CD4-positive, alpha-beta T cell treated with Interleukin-21 for 1 hour (primary cell): ENCODE measurements at places on chromosomes 5 and 9.

DNA sequence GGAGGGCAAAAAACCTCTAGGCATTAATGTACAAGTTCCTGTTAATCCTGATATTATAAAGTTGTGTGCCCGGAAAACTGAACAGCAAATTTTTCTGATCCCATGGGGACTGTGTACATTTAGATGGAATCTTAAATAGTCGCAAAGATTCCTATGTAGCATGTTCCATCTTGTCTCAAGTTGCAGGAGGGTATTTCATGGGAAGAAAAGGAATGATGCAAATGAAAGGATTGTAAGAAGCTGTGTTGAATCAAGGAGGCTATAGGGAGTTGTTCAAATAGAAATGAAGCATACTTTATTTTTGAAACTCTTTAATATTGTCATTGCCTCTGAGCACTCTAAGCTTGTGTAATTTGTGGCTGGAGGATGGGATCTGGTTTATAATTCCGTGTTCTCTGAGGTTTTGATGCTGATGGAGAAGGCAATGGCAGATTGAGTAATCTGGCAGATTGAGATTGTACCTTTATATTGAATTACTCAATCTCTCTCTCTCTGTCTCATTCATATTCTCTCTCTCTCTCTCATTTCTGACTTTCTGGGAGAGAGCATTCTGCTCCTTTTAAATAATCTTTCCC is 288.5 kb downstream of the OSTF1 start:
- DNase-seq, result no peak

- no peak for DNase-seq
Observed at GRCh38 chr9:34085581-34086500, 37.2 kb upstream of the UBAP2 start.

DNA sequence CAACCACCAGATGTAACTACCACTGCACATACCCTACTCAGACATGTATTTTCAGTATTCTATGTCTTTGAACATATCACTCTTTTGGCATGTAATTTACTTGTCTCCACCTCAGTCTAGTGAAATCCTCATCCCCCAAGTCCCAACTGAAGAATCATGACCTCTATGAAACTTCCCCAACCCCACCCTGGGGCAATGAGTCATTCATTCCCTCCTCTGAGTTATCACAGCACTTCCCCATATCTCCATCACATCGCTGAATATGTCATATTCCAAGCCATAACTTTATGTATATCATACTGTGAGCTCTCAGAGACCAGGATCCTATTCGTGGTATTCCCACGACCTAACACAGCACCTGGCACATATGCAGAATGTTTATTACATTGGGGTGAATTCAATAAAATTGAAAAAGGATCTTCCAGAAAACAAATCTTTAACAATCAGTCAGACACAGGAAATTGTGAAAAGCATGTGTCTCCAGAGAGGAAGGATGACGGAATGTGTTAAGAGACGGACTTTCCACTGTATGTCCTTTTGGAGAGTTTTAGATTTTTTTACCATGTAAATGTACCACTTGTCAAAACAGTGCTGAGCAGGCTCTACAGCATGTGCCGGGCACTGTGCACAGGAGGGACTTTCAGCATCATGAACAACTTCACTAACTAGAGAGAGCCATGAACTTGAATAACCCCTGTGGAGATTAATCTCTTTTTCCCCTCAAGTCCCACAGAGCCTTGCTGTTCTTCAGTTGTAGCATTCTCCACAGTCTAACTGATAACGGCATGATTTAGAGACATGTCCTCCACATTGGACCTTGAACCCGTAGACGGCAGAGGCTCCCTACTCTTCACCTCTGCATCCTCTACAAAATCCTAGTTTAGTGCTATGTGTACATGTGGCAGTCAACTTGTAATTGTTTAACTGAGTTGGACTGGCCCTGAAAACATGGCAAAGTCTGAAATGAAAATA is 213.5 kb downstream of the GLIS3 start:
- no peak for DNase-seq

DNA sequence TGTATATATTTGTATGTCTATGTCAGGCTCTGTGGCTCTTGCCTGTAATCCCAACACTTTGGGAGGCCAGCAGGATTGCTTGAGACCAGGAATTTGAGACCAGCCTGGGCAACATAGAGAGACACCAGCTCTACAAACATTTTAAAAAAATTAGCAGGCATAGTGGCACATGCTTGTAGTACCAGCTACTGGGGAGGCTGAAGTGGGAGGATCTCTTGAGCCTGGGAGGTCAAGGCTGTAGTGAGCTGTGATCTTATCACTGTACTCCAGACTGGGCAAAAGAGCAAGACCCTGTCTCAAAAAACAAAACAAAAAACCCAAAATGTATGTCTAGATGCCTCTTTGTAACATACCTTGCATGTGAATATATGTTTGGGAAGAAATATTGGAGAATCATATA is 15.8 kb downstream of the ARRDC3 start:
- no peak for DNase-seq

DNA sequence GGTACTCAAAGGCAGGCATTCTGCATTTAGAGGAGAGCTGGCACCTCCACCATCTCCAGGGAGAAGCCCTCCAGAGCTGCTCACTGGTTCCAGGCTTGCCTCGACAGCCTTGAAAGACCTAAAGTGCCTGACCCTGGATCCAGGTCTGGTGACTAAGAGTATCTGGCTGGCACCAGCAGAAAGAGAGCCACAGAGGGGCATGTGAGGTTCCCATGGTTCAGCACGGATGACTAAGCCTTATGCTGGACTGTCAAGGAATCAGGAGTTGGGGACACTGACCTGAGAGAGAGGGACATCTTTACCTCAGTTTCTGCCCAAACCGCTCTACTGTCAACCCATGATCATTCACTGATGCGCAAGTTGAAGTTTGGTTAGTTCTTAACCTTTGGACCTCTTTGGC is 3.0 kb downstream of the ACTL7A start:
- no peak for DNase-seq

DNA sequence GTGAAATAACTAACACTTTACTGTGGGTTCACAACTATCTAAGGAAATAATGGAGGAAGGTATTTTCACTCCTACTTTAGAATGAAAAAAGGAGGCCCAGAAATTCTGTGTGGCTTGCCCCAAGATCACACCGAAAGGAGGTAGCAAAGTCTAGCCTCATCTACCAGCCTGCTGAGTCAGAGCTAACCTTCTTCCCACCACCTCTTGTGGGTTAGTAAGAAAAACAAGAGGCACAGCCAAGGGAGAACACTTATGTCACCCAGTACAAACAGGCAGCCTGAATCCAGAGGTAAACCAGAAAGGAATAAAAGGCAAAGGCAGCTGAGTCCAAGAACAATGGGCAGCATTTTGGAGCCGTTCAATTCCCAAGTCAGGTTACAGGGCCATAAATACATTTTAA is 91.9 kb upstream of the RASEF start:
- DNase-seq, result no peak

- no peak for DNase-seq
Observed at GRCh38 chr9:127404631-127405030, 7.7 kb downstream of the SLC2A8 start.

- DNase-seq, result no peak
Observed at GRCh38 chr9:98854266-98854665, 46.8 kb downstream of the GALNT12 start.

- no peak for DNase-seq
Observed at GRCh38 chr9:33254211-33254610, 10.3 kb downstream of the BAG1 start.

DNA sequence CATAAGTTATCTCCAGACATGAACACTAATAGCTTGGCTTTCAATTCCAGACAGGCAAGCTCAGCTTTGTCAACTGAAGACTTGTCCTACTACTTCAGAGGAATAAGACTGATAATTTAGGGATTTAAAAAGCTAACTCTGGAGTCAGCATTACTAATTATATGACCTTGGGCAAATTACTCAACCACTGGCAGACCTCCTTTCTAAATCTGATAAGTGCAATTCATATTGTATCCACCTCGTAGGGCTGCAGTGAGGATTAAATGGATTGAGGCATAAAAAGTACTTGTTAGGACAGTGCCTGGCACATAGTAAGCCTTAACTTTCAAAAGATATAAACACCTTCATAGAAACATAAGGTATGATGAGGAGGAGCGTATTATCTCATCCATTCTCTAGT is 104.4 kb downstream of the KLHL3 start:
- no peak for DNase-seq

- DNase-seq, result no peak
Observed at GRCh38 chr5:103092676-103093075, 27.3 kb downstream of the GIN1 start.

DNA sequence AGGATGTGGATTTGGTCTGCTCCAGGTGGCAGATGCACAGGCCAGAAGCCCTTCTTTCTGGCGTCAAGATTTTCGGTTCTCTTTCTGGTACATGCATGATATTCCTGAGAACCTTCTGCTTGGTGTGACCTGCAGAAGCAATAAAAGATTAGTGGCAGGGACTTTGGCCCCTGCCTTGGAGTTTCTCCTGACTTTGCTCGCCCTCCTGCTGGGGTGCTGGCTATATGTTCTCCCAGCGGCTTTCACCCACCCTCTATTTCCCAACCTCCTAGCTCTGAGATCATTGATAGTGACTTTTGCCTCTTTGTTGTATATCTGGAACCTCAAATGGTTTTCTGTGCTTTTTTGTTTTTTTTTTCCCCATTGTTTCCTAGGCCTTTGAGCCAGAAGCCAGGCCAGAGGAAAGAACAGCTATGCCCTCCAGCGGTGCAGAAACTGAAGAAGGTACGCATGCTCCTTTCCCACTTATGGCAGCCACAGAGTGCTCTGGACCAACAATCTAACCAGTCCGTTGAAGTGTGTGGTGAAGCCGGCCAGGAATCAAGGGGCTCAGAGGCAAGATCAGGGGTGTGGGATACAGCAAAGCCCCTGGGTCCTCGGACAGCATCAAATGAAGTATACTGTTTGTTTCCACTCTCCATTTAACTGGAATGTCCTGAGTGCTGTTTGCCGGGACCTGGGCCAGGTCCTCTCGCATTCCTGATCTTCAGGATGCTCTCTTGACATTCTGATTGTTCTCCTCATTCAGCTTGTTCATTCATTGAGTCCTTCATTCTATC is 154.5 kb downstream of the ARHGEF28 start:
- no peak for DNase-seq

- no peak for DNase-seq
Observed at GRCh38 chr9:97903177-97903576, 19.1 kb downstream of the TRMO start.

GRCh38 chr9:121528642-121529041 is 29.0 kb upstream of the GGTA1 start:
- DNase-seq, result no peak

- no peak for DNase-seq
Observed at GRCh38 chr5:107806705-107807104, 136.0 kb upstream of the EFNA5 start.

- DNase-seq, result no peak
Observed at GRCh38 chr5:103427326-103427725, 135.3 kb downstream of the NUDT12 start.

- peak; percentile 71 for DNase-seq
Observed at GRCh38 chr5:154811653-154812465, 38.5 kb downstream of the FAXDC2 start.

DNA sequence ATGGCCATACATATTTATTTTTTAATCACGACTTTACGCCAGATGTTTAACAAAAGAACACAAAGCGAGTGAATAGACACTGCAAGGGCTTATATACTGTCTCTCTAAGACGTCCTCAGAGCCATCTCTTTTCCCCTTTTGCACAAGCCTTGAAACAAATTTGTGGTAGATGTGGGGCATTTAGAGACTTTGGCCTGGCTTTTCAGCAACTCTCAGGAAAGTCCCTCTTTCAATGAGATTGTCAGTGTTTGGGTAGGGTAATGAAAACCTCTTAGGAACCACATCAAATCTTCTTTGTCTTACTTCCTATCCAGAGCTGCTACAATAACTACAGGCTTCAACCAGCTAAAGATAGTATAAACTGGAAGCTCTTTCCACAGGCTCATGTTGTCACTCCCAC is 380.0 kb downstream of the ANXA1 start:
- DNase-seq, result no peak

DNA sequence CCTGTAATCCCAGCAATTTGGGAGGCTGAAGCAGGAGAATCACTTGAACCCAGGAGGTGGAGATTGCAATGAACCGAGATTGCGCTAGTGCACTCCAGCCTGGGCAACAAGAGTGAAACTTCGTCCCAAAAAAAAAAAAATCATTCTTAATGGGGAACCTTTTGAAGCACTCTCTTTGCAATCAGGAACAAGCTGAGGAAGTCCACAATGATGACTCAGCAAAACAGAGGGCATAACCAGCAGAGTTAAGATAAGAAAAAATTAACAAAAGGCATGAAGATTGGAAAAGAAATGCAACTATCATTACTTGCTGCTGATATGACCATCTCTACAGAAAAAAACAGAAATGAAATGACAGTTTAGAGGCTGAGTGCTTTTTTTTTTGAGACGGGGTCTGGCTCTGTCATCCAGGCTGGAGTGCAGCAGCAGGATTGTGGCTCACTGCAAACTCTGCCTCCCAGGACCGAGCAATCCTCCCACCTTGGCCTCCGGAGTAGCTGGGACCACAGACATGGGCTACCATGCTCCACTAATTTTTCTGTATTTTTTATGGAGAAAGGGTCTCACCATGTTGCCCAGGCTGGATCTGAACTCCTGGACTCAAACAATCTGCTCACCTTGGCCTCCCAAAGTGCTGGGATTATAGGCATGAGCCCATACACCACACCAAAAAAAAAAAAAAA is 88.0 kb downstream of the FNBP1 start:
- DNase-seq, result peak; percentile 40

- DNase-seq, result no peak
Observed at GRCh38 chr9:72726947-72727346, 205.5 kb downstream of the TMC1 start.

DNA sequence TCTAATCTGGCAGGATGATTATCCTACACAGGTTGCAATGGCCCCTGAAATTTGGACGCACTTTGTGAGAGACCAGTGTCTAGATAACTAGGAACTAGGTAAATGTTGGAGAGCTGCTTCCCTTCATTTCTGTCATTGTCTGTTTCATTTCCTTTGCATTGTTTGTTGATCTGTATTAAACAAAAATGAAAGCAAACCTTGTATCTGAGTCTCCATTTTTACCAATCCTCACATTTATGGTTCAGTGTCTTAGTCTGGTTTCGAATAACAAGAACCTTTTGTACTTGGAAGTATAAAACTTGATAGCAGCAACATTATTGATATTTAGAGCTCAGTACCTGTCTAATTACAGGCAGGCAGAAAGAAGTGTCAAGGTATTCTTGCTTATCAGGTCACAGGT is 105.5 kb downstream of the MRPS30 start:
- DNase-seq, result no peak

DNA sequence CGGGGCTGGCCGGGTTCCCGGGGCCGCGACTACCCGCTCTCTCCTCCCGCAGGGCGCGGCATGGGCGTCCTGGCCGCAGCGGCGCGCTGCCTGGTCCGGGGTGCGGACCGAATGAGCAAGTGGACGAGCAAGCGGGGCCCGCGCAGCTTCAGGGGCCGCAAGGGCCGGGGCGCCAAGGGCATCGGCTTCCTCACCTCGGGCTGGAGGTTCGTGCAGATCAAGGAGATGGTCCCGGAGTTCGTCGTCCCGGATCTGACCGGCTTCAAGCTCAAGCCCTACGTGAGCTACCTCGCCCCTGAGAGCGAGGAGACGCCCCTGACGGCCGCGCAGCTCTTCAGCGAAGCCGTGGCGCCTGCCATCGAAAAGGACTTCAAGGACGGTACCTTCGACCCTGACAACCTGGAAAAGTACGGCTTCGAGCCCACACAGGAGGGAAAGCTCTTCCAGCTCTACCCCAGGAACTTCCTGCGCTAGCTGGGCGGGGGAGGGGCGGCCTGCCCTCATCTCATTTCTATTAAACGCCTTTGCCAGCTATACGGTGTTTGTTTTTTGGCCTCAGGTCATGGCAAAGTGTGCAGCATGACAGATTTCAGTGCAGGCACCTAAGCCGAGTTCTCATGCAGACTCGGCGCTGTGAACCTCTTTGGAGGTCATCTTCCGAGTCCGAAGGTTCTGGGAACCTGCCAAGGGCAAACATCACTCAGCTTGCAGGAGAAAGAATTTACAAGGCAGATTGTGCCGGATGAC is 516 bp downstream of the MRPL41 start:
- no peak for DNase-seq
